ENCODE measurements at places on chromosomes 5 and 9.

- no peak for DNase-seq
These were observed 150.5 kb downstream of the TLE1 start for GRCh38 chr9:81538890-81539289.

GRCh38 chr5:168477060-168477459 is 9.2 kb upstream of the RARS1 start:
- no peak for DNase-seq

DNA sequence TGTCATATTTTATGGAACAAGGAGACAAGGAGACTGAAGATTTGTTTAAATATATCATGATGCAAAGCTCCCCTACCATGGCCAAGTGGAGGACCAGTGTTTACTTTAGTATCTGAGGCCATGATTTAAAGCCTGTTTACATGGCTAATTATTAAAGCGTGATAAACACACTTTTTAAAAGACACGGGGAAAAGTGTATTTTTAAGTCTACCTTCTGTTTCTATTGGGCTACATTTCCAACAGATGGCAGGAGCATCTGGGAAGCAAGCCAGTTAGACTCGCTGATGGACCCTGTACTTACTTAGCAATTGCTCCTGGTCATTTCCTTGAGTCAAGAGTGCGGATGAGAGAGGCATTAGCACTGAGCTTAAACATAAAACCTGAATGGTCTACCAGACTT is 480.3 kb upstream of the SEMA6A start:
- no peak for DNase-seq

DNA sequence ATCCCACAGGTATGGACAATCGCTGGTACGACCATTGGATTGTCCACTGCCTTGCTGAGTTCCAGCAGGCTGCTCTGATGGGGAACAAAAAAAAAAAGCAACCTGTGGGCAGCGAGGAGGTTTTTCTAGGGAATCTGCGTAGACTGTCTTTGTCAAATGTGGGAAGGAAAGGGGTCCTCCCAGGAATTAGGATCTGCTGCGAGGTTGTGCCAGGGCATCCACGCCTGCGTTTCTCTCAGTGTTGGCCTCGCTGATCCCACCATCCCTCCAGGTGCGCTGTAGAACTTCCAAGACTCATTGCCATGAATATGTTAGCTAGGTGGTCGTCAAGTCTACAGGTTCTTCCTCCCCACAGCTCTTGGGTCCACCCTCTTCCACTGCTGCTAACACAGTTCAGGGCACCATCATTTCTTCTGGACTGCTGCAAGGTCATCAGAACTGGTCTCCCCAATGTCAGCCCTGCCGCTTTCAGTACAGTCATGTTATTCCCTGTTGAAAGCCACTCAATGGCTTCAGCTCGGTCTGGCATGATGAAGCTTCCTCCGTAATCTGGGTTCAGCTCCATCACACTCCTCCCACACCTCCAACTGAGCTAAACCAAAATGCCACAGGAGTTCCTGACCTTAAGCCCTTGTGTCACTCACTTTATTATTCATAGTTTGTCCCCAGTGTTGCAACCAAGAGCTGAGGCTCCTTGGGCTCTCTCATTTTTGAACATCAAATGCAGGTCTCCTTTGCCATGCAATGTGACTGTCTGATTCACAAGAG is 79.5 kb upstream of the DMRT1 start:
- no peak for DNase-seq

DNA sequence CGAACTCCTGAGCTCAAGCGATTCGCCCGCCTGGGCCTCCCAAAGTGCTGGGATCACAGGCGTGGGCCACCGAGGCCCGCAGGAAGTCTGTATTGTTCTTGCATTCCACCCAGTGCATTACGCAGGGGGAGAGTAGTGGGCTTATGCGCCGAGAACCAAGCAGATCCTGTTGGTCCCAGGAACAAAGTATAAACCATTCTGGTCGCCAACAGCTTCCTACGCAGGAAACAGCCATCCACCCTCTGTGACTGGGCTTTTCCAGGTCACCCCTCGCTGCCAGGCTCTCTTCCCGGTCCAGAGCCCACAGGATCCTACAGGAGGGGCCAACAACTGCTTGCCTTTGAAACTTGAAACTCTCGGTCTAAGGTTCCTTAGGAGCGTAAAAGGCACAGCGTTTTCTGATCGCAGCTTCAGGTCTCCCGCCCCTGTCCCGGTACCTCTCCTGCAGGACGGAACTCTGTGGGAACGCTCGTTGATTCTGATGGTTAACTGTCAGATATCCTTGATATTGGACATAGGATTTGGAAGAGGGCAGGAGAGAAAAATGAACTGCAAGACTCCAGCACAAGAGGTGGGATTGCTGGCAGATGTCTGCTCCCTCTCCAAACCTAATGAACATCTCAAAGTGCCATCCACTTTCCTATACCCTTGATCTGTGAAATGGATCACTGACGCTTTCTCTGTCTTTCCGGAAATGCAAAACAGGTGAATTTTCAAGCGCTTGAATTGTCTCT is 4.2 kb upstream of the ANXA2R start:
- no peak for DNase-seq

DNA sequence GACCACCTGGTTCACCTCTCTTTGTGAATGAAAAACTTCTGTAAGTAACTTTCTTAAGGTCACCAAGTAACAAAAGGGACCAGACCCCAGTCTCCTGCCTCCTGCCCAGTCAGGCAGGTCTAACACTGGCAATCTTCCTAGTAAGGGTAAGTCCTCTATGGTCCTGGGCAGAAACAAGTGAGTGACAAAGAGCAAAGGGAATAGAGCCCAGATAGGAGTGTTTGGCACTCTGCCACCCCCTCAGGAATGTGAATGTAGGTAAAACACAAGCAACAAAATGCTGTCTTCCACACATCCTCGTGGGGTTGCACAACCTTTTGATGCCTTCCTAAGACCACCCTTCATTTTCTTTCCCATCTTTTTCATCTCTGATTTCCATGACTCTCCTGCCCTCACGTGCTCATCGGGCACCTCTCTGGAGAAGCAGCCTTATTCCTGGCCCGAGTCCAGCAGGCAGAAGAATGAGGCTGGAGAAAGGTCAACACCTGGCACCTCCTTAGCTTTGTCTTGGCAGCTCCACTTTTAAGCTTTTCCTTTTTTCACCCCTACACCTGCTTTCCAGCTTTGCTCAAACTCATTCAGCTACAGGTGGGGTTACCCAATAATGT is 90.2 kb upstream of the LHFPL2 start:
- no peak for DNase-seq

DNA sequence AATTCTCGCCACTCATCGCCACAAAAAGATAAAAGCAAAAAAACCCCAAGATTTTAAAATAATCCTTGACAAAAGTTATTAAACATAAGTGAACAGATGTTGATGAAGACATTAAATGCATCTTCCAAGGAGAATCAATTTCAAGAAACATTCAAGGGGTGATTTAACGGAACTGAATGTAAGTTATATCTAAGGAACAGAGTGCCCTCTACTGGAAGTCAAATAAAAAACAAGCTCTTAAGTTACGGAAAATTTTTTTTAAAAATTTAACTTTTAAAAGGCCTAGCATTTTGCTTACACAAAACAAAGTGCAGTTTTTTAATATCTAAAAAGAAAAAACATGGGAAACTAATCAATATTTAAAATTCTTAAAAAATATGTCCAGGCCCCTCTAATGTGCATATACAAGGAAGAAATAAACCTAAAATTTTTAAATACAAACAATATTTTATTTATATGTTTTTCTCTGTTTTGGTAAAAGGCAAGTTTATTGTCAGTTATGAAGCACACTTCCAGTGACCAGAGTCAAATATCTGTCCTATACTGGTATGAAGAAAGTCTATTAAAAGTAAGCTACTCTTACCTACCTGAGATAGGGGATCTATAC is 28.0 kb downstream of the TEX10 start:
- no peak for DNase-seq

GRCh38 chr5:72397836-72398235 is 77.7 kb downstream of the PTCD2 start:
- DNase-seq = no peak

Measured in posterior vena cava (tissue), 2 donors.